Suppressor macrophage treated with lipopolysaccharide for 1 hour (primary cell): ENCODE measurements at places on chromosomes 2 and 18.
A peak's percentile ranks its signal among the peaks of the same experiment; 100 is the strongest.

DNA sequence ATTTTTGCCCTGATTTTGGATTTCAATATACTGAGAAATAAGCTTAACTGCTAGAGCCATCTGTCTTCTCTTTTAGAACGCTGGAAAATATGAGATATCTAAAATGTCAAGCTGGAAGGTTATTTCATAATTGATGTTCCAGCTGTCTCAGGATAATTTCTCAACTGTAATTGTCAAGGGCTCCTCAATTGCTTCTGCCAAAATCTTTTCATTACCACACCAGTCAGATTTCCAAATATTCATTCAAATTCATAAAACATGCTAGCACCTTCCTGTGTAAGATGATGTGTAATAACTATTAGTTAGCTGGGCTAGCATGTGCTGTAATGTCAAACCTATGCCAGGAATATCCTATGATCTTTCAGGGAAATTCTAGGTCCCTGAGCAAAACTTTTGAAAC lies 88.1 kb downstream of the TNFRSF11A start:
- DNase-seq = no peak

GRCh38 chr2:16011621-16011960 lies 71.2 kb downstream of the MYCN start:
- no peak for DNase-seq

DNA sequence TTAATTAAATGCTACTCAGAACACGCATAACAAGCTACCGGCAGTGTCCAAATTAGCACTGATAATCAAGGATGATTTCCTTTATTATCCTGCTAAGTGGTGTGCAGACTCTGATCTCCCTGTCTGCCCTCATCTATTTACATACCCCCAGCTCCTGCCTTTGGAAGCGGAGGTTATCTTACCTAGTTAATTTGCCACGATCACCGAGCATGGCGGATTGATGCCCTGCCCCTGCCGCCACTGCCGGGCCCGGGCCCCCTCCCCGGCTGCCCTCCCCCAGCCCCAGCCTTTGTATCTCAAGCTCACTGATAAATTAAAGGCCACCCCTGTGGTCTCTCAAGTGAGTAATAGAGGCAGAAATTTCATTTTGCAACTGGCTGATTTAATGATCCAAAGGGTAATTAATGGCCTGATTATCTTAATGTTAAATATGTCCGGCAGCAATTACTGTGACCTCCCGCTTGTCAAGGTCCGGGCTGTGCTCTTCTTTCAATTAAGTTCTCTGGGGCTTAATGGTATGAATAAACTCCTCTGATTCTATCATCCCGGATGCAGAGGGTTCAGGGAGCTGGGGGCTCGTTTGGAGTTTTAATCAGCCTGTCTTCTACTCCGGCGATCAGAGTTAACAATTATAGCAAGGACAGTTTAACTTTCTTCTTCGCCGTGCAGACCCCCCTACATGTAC lies 113.4 kb downstream of the GBX2 start:
- DNase-seq = no peak

- peak; percentile 76 for DNase-seq
These were observed 205.5 kb downstream of the TGIF1 start for GRCh38 chr18:3655254-3656050.

DNA sequence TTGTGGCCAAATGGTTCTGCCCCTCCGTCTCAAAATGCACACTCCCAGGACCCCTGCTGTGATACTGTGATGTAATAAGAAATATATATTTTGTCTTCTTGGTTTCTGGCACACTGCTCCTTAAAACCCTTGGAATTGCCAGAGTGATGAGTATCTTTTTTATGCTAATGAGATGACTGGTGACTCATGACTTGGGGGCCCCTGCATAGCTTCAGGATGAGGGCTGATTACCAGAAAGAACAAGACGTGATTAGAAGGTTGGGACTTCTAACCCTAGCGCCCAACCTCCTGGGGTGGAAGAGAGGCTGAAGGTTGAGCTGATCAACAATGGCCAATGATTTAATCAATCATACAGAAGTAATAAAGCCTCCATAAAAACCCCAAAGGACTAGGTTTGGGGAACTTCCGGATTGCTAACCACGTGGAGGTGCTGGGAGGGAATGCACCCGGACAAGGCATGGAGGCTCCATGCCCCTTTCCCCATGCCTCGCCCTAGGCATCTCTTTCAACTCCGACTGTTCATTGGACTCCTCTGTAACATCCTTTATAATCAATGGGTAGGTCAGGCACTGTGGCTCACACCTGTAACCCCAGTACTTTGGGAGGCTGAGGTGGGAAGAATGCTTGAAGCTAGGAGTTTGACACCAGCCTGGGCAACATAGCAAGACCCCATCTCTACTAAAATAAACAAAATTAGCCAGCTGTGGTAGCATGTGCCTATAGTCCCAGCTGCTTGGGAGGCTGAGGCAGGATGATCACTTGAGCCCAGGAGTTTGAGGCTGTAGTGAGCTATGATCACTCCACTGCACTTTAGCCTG lies 89.1 kb downstream of the HS1BP3 start:
- DNase-seq = peak; percentile 46

GRCh38 chr2:198314559-198315153 lies 510.3 kb downstream of the PLCL1 start:
- peak; percentile 61 for DNase-seq

- no peak for DNase-seq
These were observed 20.0 kb upstream of the SERPINB3 start for GRCh38 chr18:63681449-63682340.

DNA sequence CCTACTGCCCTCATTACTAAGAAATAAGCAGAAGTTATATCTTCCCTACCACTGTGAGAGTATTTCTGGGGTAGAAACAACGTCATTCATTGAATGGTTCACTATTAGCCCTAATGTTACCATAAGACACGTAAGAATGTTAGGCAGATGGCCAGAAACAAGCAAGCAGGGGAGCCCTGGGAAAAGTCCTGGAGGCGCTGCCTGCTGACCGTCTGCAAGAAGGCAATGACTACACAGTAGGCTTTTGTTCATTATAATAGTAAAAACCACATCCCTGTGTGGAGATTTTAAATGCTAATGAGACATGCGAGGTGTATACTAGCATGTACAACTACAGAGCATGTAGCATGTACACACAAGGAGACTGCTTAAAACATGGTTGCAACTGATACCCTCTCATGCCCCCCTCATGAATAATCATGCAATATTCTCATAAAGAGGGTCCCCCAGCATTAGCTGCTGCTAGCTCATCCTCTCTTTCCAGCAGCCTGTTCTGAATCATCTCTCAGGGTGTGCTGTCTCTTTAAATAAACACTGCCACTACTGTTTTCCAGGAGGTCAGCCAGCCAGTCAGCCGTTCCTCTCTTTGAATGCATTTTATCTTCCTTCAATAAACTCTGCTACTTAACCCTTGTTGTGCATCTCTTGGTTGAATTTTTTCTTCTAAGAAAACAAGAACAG lies 23.6 kb downstream of the SUCLG1 start:
- no peak for DNase-seq

DNA sequence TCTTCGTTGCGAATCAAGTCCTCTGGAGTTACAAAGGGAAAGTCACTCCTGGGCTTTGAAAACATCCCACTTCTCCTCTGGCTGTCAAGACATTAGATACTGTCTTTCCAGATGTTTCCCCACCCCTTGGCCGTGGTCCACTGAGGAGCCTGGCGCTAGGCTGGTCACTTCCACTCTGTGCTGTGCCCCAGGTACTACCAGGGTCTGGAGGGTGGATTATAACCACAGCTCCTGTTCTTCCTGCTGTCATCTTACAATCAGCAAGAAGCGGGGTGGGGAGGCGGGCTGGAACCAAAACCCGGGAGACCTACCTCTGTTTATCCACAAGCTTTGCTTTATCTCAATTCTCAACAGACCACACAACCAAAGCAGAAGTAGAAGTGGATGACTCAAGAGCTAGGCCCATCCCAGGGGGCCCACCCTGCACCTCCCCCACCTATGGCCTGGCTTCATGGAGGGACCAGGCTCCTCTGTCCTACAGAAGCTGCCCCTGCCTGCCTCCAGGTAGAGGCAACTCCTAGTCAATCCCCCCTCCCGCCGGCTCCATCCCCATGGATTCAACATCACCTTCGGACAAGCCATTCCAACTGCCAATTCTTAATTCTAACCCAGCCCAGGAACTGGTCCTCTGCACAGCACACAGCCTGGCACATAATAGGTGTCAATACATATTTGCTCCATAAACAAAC lies 17.8 kb downstream of the SMAD7 start:
- no peak for DNase-seq

DNA sequence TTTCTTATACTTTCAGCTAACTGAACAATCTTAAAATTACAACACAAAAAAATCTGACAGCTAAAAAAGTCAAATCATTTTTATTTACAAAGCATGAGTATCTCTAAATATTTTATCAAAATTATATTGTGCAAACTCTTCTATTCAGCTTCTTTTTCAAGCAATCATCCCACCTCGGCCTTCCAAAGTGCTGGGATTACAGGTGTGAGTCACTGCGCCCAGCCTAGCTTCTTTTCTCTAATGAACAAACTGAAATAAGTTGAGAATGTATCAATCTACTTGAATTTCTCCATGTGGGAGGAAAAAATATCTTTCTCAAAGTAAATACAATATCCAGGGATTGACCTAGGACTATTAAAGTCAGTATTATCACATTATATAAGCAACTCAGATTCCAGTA lies 14.9 kb downstream of the NDUFS1 start:
- no peak for DNase-seq

GRCh38 chr2:197515315-197515738 lies 539 bp upstream of the MOB4 start:
- peak; percentile 17 for DNase-seq

GRCh38 chr2:210315015-210315788 lies at the start of gene MYL1:
Gene MYL1, minus strand, starts transcription at chr2:210315174. Its CDS starts 132 bp downstream, at chr2:210315042.
- no peak for DNase-seq

- no peak for DNase-seq
These were observed 224.0 kb upstream of the ID2 start for GRCh38 chr2:8457699-8458502.

DNA sequence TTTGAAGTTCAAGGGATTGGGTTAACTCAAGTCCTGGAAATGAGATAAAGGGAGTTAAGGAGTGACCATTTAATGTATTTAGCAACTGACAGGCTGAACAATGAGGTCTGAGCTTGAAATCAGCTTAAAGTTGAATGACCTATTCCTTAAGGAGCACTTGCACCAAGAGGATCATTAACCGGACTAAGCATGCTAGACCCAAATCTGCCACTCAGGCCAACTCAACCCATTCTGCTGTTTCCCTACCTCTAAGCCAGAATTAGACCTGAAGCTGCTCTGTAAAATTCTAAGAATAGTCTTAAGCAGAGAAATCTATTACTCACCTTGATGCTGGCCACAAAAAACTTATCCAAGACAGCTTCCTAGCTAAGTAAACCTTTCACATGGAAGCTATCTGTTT lies 59.8 kb downstream of the SPRED2 start:
- DNase-seq = no peak

DNA sequence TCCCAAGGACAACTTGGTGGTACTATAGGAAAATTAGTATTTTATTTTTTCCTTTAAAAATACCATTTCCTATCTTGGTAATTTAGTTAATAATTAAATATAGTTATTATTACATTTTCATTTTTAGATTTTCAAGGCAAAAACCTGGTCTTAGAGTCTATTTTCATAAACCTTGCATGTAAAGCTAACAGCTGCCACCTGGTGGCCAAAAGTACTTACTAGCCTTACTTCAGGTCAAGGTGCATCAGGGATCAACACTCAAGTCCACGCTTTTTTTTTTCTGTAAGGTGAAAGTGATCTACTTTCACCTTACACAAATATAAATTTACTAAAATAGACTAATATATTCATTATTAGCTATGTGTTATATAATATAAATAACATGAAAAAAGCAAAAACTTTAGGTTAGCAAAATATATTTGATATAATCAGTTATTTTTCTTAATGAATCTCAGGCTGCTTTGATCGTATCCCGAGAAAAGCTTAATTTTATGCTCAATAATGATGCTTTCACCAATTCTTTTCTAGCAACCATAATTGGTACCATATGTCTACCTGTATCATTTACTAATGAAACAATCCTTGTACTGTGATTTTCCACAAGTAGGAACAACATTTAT lies 62.5 kb downstream of the RELCH start:
- DNase-seq = peak; percentile 81

DNA sequence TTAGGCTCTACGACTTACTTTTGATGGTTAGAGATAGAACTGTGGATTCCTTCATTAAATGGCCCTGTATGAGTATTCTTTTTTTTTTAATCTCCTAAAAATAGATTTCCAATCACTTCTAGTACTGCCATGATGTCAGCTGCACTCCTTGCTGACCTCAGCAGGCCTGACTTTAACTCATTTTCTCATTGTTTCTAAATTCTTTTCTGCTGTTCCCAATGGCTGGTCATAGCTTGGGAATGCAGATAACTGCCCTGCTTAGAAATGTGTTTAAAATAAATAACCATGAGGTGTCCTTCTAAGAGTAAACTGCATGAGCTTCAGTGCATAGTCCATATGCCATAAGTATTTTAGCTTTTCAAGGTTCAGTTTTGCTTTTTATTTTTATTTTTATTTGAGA lies 15.7 kb downstream of the CCDC85A start:
- no peak for DNase-seq
